ENCODE measurements at places on chromosomes 7 and 10.

GRCh38 chr7:30255064-30255769 is 29.2 kb upstream of the ZNRF2 start:
- no peak overlapping the region for H3K4me3 ChIP-seq
- H3K4me1 ChIP-seq = peaks cover 20% of the 10 kb centered on the region
- no peaks in the 10 kb centered on the region for H3K27me3 ChIP-seq

DNA sequence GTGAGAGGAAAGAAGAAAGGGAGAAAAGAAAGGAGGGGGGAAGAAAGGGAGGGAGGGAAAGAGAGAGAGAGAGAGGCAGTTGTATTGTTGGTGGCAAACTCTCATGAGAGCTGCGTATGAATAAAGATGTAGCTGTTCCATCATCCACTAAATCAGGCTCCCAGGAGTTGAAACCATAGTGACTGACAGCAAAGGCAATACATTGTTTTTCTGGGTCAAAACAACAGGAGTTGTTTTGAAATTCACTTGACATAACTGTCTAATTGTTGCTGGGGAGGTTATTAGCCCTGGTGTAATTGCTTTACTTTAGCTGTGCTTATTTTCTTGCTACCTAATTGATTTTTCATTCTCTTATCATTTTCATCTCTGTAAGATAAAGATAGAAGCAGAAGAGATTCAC is 173.4 kb downstream of the NPSR1 start:
- no peaks in the 10 kb centered on the region for H3K27me3 ChIP-seq
- DNase-seq = no peak
- H3K4me1 ChIP-seq = no peaks in the 10 kb centered on the region
- H3K27ac ChIP-seq = no peak overlapping the region
- H3K4me3 ChIP-seq = no peak overlapping the region
- H3K36me3 ChIP-seq = no peaks in the 10 kb centered on the region

- no peak for DNase-seq
- H3K27me3 ChIP-seq = no peaks in the 10 kb centered on the region
- H3K27ac ChIP-seq = no peak overlapping the region
- no peaks in the 10 kb centered on the region for H3K36me3 ChIP-seq
- H3K4me1 ChIP-seq = no peaks in the 10 kb centered on the region
These were observed 168.6 kb downstream of the MLLT10 start for GRCh38 chr10:21702633-21703111.

- DNase-seq = no peak
- H3K4me1 ChIP-seq = no peaks in the 10 kb centered on the region
- H3K4me3 ChIP-seq = no peak overlapping the region
- H3K27me3 ChIP-seq = no peaks in the 10 kb centered on the region
- no peak overlapping the region for H3K27ac ChIP-seq
These were observed 206.1 kb downstream of the RAMP3 start for GRCh38 chr7:45363669-45364068.

Measured in thoracic aorta (tissue), 2 donors.